ENCODE measurements at places on chromosomes 12 and 14.

GRCh38 chr12:108752387-108752786 lies 21.1 kb upstream of the CORO1C start:
- no peak for DNase-seq

DNA sequence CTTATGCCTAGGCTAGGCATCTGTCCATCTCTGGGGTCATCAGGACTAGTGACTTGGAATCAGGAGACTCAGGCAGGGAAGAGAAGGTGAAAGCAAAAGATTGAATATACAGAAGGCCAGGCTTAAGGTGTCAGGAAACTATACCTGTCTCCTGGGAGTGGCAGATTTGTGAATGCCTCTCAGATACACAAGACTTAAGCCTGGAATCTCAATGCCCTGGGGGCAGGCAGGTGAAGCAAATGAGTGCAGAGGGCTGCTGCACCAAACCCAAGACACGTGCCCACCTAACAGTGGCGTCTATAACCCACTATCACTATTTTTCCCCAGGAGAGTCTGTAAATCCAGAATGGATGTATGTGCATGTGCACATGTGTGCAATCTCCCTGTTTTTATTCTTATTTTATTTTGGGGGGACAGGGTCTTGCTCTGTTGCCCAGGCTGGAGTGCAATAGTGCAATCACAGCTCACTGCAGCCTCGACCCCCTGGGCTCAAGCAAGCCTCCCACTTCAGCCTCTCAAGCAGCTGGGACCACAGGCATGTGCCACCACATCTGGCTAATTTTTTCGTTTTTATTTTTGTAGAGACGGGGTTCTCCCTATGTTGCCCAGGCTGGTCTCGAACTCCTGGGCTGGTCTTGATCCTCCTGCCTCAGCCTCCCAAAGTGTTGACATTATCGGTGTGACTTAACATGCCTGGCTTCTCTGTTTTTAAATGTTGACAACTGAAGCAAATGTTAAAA lies 31.9 kb upstream of the FOS start:
- DNase-seq: no peak

DNA sequence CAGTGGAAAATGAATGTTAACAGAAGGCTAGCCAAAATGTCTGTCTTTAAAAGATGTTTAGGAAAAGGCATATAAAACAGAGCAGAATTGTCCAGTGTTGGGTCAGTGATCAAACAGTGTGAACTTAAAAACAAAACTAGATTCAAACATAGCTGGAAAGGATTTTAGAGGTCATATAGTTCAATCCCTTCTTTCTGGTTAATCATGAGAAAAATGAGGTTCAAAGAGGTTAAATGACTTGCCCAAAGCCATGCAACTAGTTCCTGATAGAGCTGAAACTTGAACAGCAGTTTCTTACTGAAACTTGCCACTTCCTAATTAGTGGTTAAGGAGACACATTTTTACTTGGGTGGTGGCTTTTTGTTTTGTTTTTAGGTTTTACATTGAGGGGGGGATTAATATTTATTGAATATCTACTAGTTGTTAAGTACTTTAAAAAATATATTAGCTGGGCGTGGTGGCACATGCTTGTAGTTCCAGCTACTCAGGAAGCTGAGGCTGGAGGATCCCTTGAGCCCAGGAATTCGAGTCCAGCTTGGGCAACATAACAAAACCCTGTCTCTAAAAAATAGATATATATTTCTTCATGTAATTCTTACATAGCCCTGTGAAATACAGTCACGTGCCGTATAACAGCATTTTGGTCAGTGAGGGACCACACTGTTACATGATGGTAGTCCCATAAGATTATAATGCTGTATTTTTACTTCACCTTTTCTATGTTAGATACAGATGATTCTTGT lies 20.4 kb downstream of the ACVR1B start:
- DNase-seq: no peak

DNA sequence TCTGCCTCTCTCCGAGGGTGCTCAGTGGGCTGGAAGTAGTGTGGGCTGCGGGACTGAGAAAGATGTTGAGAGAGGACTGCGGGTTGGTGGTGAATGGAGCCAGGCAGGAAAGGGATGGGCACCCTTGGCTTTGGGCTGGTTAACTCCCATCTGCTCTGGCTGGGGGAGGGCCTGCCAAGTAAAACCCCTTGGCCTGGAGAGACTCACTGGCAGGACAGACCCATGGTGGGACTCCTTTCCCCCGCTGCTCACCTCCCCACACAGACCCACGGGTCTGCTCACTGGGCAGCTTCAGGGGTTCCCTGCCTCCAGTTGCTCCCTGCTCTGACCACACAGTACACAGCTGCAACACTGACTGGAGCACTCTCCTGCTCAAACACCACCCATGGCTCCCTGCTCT lies 54.1 kb downstream of the KRT80 start:
- DNase-seq: no peak

- no peak for DNase-seq
Observed at GRCh38 chr12:592024-592505, 71.2 kb downstream of the NINJ2 start.

- no peak for DNase-seq
Observed at GRCh38 chr14:83883732-83884131, 1646.2 kb upstream of the FLRT2 start.

- DNase-seq: peak; percentile 92
Observed at GRCh38 chr12:47949441-47950341, 13.7 kb upstream of the TMEM106C start.

DNA sequence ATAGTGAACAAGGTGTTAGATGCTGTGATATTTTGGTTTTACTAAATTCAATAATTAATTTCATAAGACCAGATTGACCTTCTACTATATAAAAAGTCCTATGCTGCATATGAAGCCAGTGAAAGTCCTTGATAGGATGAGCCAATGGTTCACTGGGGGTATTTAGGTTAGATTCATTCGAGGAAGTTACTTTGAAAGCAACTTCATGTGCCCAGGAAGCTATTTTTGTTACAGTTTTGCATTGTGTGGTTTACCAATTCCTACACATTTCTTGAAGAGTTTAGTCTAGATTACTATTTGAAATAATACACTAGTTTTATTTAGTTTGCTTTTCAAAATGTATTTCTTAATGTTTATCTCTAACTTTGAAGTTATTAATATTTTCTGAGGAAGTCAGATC lies 58.5 kb upstream of the RMST start:
- DNase-seq: no peak

GRCh38 chr14:50607181-50607580 lies 47.2 kb downstream of the ATL1 start:
- DNase-seq: no peak

- DNase-seq: no peak
Observed at GRCh38 chr14:90536092-90536491, 139.3 kb downstream of the CALM1 start.

DNA sequence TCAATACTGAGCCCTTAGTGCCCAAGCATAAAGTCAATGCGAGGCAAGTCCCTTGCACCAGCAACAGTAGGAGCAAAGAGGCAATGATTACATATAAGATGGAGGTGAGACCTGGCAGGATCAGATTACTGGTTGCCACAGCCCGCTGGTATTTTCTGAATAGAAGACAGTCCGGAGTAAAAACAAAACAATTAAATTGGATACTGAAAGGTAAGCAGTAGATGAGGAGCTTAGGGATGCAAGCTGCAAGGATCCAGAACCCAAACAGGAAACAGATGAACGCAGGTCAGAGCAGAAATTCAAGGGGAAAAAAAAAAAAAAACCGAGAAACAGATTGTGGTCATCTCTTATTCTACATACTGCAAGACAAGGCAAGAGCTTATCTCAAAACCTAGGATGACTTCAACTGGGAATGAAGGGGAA lies 119.6 kb downstream of the MED13L start:
- no peak for DNase-seq

- peak; percentile 63 for DNase-seq
Observed at GRCh38 chr12:109999983-110000505, 814 bp downstream of the ANKRD13A start.

- DNase-seq: no peak
Observed at GRCh38 chr14:61649283-61649682, 46.0 kb upstream of the HIF1A start.

- no peak for DNase-seq
Observed at GRCh38 chr12:26233631-26234030, 38.3 kb downstream of the SSPN start.

DNA sequence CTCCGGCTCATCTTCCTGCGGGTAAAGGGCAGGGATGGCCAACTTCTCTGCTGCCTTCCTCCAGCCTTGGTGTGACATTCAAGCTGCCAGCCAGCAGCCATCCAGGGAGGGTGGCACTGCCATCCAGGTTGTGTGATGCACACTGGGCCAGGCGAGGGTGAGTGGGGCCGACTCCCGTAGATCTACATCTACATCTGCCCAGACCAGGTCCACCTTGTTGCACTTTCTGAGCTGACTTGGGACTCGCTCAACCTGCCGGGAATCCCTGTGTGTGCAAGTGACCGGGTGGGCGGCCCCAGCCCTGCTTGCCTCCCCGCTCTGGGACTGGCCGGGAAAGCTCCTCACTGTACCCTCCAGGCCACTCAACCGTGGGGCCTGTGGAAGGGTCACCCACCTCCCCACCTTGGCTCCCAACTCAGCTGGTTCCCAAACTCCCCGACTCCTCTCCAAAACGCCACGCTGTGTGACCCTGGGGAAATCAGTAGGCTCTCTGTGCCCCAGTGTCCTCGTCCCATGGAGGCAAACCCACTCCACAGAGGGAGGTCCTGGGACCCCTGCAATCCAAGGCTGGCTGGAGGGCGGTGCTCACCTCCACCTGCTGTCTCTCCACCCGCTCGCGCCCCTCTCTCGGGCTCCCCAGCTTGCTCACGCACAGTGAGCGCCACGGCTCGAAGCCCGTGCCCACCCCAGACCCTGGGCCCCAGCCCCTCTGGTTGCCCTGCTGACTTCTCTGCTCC lies 14.7 kb downstream of the JAG2 start:
- DNase-seq: no peak

DNA sequence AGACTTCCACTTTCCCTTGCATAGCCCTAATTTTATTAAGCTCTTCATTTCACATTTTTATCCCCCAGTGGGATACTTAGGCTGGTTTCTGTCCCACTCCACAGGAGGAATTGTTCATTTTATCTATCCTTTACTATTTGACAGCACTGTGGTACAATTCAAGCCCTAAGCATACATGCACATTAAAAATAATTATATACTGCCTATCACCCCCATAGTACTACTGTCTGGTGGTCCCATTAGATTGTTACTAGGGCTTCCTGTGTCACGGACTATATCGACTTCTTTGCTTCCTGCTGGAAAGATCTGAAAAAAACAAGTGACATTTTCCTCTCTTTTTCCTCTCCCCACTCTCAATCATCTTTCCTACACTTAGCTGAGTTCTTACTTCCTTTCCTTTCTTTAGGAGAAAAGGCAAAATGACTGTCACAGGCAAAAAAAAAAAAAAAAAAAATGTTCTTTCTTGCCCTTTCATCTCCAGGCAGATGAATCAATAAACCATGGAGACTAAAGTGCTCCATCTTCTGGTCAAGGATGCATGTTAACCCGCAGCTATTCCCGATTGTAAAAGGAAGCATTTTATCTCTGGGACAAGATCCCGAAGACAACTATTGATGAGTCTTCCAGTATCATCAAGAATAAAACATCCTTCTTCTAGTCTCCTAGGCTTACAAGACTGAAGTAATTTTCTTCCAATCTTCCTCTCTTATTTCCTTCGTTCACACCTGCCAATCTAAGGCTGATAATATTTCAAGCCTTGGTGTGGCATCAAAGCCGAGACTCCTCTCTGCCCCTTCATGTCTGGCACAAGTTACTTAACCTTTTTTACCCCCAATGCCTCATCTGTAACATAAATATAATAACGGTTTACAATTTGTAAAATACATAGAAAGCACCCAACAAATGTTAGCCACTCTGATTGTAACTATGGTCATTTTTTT lies 94.4 kb upstream of the PLEKHG7 start:
- DNase-seq: no peak
